ENCODE measurements at places on chromosomes 3 and 15. TPM values are rescaled to one million over a fixed set of nuclear protein-coding genes. Genes with fewer than 3 reads are reported as not detected.

DNA sequence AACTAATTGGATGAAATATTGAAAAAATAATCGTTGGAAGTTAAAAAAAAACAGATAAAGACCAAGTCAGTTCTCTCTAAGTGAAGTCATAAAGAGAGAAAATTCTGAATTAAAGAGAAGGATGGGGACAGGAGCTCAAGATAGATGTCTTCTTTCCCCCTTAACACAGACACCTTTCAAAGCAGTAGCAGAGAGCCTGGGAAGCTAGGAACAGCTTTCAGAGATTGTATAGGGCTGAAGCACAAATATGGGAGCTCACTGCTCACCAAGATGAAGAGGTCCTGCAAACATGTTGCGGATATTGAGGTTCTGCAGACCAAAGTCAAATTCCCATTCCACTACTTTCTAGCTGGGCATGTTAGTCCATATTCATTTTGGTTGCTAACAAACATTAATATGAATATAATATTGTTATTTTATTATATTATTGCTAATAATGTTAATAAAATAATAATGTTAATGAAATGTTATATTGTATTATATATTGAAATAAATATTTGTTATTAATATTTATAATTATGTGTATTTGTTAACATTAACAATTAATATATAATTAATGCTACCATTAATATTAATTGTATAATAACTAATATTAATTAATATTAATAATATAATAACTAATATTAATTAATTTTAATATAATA is 319.1 kb downstream of the OXSM start:
- H3K4me3 ChIP-seq = no peak overlapping the region
- DNase-seq = no peak
- no peaks in the 10 kb centered on the region for H3K36me3 ChIP-seq
- H3K27ac ChIP-seq = no peak overlapping the region

- peak overlapping the region; percentile 51 for H3K27ac ChIP-seq
- H3K4me1 ChIP-seq = peaks cover 7% of the 10 kb centered on the region
Measured at GRCh38 chr3:3666664-3667063, 132.6 kb upstream of the LRRN1 start.

GRCh38 chr15:41940441-41940857 is 31.9 kb downstream of the EHD4 start:
- H3K4me1 ChIP-seq = peaks cover 20% of the 10 kb centered on the region
- no peak overlapping the region for H3K27ac ChIP-seq
- peaks cover 22% of the 10 kb centered on the region for H3K36me3 ChIP-seq
- DNase-seq = no peak
- H3K4me3 ChIP-seq = no peak overlapping the region
- no peaks in the 10 kb centered on the region for H3K27me3 ChIP-seq

DNA sequence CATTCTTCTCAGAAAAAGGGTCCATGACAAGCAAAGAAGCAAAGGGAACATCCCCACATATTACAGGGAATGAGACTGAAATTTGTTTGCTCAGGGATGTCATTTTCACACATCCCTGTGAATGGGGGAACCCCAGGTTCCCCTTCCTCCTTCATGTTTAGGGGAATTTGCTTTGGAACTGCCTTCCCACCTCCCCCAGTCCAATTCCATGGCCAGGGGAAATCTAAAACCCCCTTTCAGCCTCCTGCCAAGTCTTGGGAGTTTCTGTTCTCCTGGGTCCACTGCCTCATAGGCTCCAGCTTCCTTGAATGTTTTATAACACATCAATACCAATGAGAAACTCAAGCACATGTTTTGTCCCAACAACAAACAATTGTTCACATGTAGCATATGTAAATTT is 297.5 kb upstream of the CTNNB1 start:
- no peaks in the 10 kb centered on the region for H3K36me3 ChIP-seq
- DNase-seq = no peak
- no peaks in the 10 kb centered on the region for H3K27me3 ChIP-seq
- H3K4me3 ChIP-seq = no peak overlapping the region
- no peak overlapping the region for H3K27ac ChIP-seq
- H3K4me1 ChIP-seq = no peaks in the 10 kb centered on the region

DNA sequence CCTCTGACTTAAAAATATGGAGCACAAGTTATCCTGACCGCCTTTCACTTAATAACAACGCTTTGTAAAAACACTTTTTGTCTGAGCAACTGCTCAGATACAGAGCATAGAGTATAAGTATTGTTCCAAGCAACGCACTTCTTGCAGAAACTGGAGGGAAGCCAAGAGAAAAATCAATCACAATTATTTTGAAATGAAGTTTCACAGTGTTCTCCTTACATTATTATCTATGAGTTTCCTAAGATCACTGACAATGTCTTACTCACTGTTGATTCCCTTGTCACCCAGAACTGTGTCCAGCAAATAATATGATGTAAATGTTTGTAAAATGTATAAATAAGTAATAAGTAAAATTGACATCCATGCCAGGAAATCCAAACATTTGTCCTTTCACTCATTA is 184.6 kb upstream of the GPR149 start:
- H3K4me1 ChIP-seq = no peaks in the 10 kb centered on the region
- no peak overlapping the region for H3K27ac ChIP-seq
- no peak for DNase-seq
- no peaks in the 10 kb centered on the region for H3K27me3 ChIP-seq
- no peaks in the 10 kb centered on the region for H3K36me3 ChIP-seq
- H3K4me3 ChIP-seq = no peak overlapping the region

- H3K36me3 ChIP-seq = no peaks in the 10 kb centered on the region
- no peak for DNase-seq
- no peaks in the 10 kb centered on the region for H3K4me1 ChIP-seq
- H3K4me3 ChIP-seq = no peak overlapping the region
- H3K27ac ChIP-seq = no peak overlapping the region
Measured at GRCh38 chr15:38257676-38258075, 5.0 kb downstream of the SPRED1 start.

- H3K36me3 ChIP-seq = no peaks in the 10 kb centered on the region
- no peak overlapping the region for H3K4me3 ChIP-seq
- H3K27ac ChIP-seq = no peak overlapping the region
Measured at GRCh38 chr15:86645925-86646500, 566.3 kb downstream of the AGBL1 start.

DNA sequence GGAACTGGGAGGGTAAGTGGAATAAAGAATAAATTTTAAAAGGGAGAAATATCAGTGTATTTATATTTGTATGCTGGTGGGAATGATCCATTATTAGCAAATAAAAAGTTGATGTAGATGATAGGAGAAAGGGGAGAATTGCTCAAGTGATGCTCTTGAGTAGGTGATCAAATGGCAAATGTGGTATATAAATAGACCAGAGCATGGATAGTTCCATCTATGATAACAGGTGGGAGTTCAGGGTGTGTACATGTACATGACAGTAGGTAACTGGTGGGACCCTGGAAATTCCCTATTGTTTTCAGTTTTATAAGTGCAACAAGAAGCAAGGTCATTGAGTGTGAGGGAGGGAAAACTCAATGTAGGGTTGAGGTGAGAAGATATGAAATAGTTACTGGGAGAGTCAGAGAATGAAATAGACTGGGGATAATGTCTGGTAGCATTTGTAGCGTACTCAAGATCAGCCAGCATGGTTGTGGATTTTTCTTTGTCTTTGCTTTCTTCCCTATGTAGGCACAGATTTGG is 31.3 kb upstream of the EBLN2 start:
- peaks cover 10% of the 10 kb centered on the region for H3K4me1 ChIP-seq
- no peaks in the 10 kb centered on the region for H3K27me3 ChIP-seq
- DNase-seq = no peak
- H3K4me3 ChIP-seq = no peak overlapping the region

DNA sequence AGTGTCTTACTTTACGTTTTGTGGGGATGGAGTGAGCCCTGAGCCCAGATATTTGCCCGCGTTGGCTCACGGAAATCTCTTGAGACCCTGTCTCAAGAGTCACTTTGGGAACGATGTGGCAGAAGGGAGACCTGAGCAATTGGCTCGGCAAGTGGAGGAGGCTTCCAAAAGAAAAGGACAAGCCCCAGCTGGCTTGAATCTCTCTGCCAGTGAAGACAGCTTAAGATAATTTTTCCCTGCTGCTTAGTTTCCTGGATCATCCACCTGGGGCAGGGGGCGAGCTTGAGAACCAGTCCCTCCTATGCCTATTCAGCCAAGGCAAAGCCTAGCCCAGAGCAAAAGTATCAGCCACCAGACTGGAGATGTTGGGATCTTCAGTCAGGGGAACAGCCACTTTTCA is 708 bp downstream of the SEC22A start:
- H3K27ac ChIP-seq = peak overlapping the region; percentile 85
- no peak for DNase-seq
- peak overlapping the region; percentile 96 for H3K4me3 ChIP-seq

DNA sequence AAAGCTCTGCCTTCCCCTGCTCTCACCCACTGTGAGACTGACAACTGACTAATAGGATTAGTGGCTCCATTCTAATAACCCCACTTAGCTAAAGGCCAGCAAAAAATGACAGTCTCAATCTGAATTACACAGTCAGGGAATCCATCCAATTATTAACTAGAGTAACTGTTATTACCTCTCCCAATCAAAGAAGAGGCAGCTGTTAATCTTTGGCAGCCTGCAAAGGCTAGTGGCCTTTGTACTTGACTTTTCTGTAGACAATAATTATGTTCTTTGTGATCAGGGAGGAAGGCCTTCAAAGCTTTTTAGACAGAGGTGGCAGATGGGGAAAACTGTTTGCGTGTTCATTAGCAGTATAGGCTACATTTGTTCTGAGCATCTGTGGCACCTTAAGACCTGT is 177.7 kb downstream of the ISL2 start:
- no peaks in the 10 kb centered on the region for H3K4me1 ChIP-seq
- no peak overlapping the region for H3K27ac ChIP-seq
- no peaks in the 10 kb centered on the region for H3K36me3 ChIP-seq
- no peaks in the 10 kb centered on the region for H3K27me3 ChIP-seq

DNA sequence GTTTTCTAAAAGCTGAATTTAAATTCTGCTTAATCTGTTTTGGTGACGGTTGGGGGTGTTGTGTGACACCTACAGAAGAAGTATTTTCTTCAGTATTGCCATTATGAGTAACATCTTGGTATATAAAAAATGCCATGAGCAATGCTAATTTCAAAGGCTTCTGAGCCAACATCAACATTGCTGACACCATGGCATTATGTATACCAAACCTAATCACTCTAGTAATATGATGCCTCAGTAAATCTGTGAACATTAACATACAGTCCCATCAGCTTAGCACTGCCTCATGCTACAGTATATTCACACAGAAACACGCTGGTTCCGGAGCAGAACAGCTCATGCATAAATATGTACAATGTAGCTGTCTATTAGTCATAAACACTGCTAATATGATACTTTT is 75.8 kb downstream of the ZPLD1 start:
- H3K27me3 ChIP-seq = no peaks in the 10 kb centered on the region
- H3K27ac ChIP-seq = no peak overlapping the region
- no peaks in the 10 kb centered on the region for H3K36me3 ChIP-seq
- no peaks in the 10 kb centered on the region for H3K4me1 ChIP-seq

SCAMP5 gene
- total RNA-seq = 24.8 TPM

SEMA3F gene
- total RNA-seq = 0.45 TPM

ARNT2 gene
- total RNA-seq = not detected

EOGT gene
- 9.0 TPM for total RNA-seq
